Hematopoietic multipotent progenitor cell treated with erythropoietin and hydrocortisone succinate and interleukin-3 and kit ligand, for 17 days (in vitro differentiated cells): ENCODE measurements at places on chromosomes 5 and 9.

- DNase-seq: no peak
These were observed 60.4 kb downstream of the FREM1 start for GRCh38 chr9:14849851-14850250.

- DNase-seq: no peak
These were observed 28.7 kb upstream of the C5orf46 start for GRCh38 chr5:147935032-147935431.

GRCh38 chr5:68384936-68385594, 169.5 kb downstream of the PIK3R1 start:
- no peak for DNase-seq

DNA sequence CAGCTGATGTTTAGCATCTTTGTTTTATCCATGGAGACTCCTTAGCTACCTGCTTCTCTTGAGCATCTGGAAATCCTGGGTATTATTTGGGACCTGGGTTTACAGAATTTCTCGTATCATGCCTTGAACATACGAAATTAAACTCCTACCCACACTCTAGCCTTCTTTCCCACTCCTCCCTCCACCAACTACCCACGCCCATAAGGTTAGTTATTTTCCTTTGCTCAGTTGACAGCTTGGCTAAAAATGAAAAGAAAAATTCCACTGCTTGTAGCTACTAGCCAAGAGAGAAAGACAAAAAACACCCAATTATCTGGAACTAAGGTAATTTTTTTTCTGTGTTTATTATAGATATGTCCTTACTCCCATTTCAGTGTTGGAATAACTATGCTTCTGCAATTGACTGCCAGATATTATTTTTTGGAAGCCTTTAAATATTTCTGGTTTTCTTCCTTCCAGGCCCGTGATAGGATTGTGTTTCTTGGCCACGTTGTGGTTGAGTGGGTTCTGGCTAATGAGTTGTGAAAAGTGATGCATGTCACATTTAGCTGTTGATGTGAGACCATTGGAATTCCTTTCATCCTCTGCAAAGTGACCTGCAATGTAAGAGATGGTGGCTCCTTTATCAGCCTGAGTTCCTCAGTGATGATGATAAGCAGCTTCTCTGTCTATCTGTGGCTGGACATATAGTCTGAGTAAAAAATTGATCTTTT, 308.1 kb downstream of the LRRC70 start:
- DNase-seq: no peak

DNA sequence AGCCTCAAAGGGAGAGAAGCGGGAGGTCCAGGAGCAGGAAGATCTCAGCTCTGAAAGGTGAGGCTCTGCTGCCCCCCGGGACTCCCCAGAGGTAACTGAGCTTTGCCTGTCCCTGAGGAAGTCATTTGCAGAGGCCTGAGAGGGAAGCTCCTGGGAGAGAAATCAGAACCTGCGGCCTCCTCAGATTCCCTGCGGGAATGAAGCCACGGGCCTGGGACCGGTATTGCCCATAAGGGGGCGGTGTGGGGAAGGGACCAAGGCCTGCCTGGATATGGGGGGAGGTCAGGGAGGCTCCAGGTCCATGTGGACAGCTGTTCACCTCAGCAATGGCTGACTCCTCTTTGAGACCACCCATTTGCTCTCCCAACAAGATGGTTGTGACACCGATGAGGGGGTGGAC, 1.3 kb downstream of the SPATA31E1 start:
- no peak for DNase-seq
